ENCODE measurements at places on chromosomes 7 and 10.

DNA sequence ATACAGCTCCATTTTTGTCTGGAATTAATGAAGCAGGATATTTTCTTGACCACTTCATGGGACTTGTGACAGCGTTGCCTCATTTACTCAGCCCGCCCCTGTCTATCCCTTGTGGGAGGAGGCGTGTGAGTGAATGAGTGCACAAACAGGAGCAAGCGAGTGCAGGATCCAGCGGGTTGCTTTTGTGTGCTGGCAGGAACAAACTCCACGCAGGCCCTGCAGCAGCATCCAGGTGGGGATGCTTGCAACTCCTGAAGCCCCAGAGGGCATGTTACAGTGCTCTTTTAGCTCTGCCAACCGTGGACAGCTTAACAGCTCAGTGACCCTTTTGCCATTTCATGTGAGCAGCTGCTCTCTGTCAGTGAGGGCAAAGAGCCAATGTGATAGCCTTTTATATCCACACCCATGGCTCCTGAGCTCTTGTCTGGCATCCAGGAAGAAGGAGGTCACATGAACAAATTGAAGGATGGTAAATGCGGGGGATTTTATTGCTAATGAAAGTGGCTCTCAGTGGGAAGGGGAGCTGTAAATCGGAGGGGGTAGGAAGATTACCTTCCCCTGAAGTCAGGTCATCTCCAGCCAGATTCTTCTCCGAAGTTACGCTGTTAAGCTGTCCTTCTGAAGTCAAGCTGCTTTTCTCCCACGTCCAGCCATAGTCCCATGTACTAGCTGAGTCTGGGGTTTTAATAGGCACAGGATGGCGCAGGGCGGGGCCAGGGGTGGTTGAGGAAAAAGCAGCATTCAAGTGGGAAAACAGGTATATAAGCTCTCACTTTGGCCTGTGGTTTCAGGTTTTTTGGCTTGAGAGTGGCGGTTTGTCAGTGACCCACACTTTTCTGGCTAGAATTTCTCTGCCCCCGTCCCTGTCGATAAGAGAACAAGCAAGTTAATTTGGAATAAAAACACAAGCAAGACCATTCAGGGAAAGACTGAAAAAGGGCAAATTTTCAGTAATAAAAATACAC is 714.7 kb upstream of the MBL2 start:
- DNase-seq, result no peak

- DNase-seq, result no peak
Measured at GRCh38 chr10:110009736-110010475, 2.1 kb downstream of the ADD3 start.

DNA sequence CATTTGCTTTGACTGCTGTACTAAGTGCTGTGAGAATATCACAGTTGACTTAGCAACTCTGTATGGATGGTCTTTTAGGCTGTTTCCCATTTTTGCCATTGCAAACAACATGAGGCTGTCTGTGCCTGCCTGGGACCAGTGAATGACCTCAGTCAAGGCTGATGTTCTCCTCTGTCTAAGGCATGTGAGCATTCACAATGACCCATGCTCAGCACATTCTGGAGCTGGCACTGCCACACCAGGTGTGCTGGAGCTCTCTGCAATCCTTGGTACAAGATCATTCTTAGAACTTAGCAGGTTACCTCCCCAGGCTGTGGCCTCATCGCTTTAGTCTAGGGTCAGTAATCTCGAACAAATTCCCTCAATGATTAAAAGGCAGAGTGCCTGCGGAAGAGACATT is 61.9 kb downstream of the SH3PXD2A start:
- DNase-seq, result no peak

- DNase-seq, result no peak
Measured at GRCh38 chr7:29204491-29205272, 10.1 kb downstream of the CHN2 start.

DNA sequence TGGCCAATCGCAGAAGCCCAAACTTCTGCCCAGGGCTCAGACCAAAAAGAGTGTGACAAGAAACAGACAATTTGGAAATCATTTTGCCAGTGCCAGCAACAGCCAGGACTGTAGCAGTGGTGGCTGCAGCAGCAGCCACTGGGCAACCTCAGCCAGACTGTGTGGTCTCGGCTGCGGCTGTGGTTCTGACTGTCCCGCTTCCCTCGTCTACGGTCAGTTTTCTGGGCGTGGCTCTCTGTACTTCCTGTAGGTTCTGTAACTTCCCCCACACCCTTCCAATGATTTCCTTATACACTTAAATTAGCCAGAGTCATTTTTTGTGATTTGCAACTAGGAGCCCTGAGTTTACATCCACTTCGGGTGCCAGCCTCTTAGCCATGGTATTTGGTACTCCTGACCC is 39.9 kb downstream of the CYTH3 start:
- no peak for DNase-seq

All from NCI-H146 (cell line).